Immature natural killer cell (primary cell): ENCODE measurements at places on chromosomes 2 and 18. TPM values are rescaled to one million over a fixed set of nuclear protein-coding genes. Genes with fewer than 3 reads are reported as not detected.
A peak's percentile ranks its signal among the peaks of the same experiment; 100 is the strongest.

DNA sequence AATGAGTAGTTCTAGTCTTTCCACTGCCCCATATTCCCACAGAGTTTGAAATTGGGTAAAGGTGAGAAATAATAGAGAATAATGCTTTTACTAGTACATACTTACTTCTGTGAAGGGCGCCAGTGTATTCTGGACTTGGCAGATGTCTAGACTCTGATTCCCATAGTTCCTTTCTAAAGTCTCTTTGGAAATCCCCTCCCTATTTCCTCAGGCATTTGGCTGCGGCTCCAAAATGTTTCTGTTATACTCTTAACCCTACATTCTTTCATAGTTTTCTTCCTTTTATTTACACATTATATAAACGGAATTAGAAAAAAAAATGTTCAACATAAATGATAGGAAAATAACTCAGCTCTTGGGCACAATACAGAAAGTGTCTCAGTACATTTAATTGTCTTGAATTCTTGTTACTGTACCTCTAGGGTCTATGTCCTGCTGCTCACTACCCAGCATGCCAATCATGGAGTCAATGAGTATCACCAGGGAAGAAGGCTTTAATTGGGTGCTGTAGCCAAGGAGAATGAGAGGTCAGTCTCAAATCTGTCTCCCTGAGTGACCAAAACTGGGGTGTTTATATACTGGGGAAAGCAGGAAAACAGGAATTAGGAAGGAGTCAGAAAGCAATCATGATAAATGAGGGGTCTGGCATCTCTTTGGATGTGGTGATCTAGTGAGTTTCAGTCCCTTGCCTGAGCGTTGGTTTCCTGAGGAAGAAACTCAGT, 147.8 kb upstream of the MMADHC start:
- H3K4me3 ChIP-seq, result no peak overlapping the region
- DNase-seq, result no peak
- peaks cover 2% of the 10 kb centered on the region for H3K27me3 ChIP-seq
- H3K27ac ChIP-seq, result no peak overlapping the region
- H3K36me3 ChIP-seq, result no peaks in the 10 kb centered on the region

GRCh38 chr2:112733456-112733855, 12.6 kb downstream of the NT5DC4 start:
- no peak for DNase-seq
- H3K27ac ChIP-seq, result no peak overlapping the region
- H3K27me3 ChIP-seq, result no peaks in the 10 kb centered on the region
- H3K4me1 ChIP-seq, result no peaks in the 10 kb centered on the region

GRCh38 chr18:27143580-27144287, 41.4 kb downstream of the CHST9 start:
- no peak overlapping the region for H3K27ac ChIP-seq
- no peaks in the 10 kb centered on the region for H3K36me3 ChIP-seq
- H3K27me3 ChIP-seq, result peaks cover 4% of the 10 kb centered on the region
- H3K4me1 ChIP-seq, result no peaks in the 10 kb centered on the region
- DNase-seq, result no peak
- no peak overlapping the region for H3K4me3 ChIP-seq

DNA sequence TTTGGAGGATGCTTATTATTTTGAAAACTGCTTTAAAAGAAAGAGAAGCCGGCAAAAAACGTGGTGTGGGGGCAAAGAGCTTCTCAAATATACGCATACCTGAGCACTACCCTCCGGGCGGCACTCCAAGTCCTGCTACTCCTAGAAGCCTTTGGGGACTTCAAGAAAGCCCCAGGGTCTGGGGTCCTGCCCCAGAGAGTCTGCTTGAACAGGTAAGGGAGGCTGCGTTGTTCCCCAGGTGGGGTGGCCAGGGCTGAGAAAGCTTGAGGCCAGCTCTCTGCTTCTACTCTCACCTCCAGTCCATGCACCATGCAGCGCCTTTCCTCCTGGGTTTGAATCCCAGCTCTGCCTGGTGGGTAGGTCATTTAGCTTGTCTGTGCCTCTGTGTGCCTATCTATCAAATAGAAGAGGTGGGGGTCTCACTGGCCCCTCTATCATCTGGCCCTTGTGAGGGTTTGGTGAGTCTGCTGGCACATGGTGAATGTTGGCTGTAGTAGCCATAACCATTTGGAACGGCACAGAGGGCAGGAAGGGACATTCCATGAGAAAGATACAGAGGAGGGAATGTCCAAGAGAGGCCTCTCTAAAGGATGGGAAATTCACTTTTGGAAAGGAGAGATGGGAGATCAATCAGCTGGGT, 19.5 kb downstream of the MALL start:
- H3K4me1 ChIP-seq, result no peaks in the 10 kb centered on the region
- no peaks in the 10 kb centered on the region for H3K27me3 ChIP-seq
- DNase-seq, result no peak
- H3K36me3 ChIP-seq, result no peaks in the 10 kb centered on the region
- H3K27ac ChIP-seq, result no peak overlapping the region

- H3K27me3 ChIP-seq, result peaks cover 3% of the 10 kb centered on the region
- no peaks in the 10 kb centered on the region for H3K36me3 ChIP-seq
- H3K27ac ChIP-seq, result no peak overlapping the region
- no peak overlapping the region for H3K4me3 ChIP-seq
Measured at GRCh38 chr18:61379827-61380226, 46.6 kb downstream of the CDH20 start.

DNA sequence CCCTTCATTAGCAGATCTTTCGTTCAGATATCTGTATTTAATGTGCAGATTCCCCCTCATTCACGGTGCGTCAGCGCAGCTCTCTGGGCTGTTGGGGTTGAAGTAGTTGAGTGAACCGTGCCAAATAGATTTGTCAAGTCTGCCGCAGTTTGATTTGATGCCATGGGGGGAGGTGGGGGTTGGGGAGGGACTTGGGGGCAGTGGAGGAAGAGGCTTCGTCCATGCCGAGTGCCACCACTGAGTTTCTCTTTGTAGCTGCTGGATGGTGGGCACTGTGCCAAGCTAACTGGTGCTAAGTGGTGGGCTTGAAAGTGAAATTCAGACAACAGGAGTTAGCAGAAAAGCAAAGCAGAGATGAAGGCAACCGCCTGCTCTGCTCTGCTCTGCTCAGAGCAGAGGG, 47.9 kb downstream of the NRP2 start:
- H3K36me3 ChIP-seq, result no peaks in the 10 kb centered on the region
- H3K4me3 ChIP-seq, result no peak overlapping the region
- no peaks in the 10 kb centered on the region for H3K4me1 ChIP-seq
- DNase-seq, result no peak

DNA sequence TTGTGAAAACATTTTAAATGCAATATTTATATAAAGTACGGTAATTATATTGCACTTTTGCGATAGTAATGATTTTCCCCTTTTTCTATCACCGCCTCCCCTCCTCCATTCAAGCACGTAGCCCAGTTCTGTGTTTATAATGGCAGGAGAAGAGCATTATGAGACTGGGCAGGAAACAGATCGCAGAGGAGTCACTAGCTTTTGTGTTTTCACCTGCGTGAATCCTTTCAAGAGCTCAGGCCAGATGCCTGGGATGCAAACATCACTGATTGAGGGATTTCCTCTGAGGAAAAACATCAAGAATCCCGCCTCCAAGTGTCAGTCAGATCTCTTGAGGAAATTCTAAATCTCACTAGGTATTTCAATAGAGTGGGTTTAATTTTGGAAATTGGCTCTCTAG, 178.4 kb upstream of the FN1 start:
- H3K4me1 ChIP-seq, result no peaks in the 10 kb centered on the region
- H3K27ac ChIP-seq, result no peak overlapping the region
- peaks cover 3% of the 10 kb centered on the region for H3K27me3 ChIP-seq
- no peaks in the 10 kb centered on the region for H3K36me3 ChIP-seq
- no peak for DNase-seq

DNA sequence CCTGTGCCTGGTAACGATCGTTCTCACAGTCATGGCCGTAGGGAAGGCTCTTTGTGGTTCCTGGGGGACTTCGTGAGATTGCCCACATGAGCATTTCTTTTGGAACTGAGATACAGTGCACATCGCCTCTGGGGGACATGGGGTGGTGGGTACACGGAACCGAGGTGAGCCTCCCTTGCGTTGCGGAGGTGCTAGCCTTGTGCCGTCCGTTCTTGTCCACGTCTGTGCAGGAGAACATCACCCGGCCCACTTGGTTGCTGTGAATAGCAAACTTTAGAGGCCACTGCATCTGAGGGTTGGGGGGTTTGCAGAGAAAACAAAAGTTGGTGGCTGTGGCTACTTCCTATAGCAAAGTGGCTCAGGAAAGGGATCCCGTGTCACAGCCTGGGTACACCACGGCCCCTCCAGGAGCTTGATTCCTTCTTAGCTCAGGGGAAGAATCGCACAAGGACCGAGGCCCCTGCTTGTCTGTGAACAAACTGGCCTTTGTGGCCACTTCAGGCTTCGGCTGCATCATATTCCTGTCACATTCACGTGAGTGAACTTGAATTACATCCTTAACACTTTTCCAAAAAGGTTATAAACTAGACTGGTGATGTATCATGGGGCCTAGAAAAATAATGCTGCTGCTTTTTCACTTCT, 72.6 kb downstream of the LRRFIP1 start:
- DNase-seq, result no peak
- peak overlapping the region; percentile 35 for H3K27ac ChIP-seq
- H3K27me3 ChIP-seq, result peaks cover 15% of the 10 kb centered on the region
- H3K4me1 ChIP-seq, result peaks cover 98% of the 10 kb centered on the region

GRCh38 chr2:72862239-72862988, 24.8 kb upstream of the SPR start:
- DNase-seq, result peak; percentile 82
- peak overlapping the region; percentile 48 for H3K4me3 ChIP-seq
- peaks cover 9% of the 10 kb centered on the region for H3K4me1 ChIP-seq
- H3K36me3 ChIP-seq, result no peaks in the 10 kb centered on the region

DNA sequence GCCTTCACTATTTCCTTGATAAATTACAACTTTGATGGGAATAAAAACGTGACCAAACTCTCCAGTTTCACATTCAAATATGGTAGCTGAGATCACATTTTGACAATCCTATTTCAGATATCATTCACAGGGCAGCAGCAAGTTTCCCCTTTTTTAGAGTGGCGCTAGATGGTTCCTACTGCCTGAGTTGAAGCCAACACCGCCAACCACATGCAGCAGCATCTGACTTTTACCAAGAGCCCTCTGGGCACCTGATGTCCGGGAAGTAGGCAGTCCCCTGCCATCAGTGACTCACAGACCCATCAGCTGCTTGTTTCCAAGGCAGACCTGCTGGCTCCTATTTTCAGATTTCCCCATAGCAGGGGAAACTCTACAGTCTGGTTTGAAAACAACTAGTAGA, 4.0 kb upstream of the MREG start:
- H3K27ac ChIP-seq, result no peak overlapping the region
- H3K4me3 ChIP-seq, result no peak overlapping the region
- no peak for DNase-seq
- peaks cover 3% of the 10 kb centered on the region for H3K27me3 ChIP-seq
- H3K4me1 ChIP-seq, result peaks cover 48% of the 10 kb centered on the region
- peaks cover 5% of the 10 kb centered on the region for H3K36me3 ChIP-seq

DNA sequence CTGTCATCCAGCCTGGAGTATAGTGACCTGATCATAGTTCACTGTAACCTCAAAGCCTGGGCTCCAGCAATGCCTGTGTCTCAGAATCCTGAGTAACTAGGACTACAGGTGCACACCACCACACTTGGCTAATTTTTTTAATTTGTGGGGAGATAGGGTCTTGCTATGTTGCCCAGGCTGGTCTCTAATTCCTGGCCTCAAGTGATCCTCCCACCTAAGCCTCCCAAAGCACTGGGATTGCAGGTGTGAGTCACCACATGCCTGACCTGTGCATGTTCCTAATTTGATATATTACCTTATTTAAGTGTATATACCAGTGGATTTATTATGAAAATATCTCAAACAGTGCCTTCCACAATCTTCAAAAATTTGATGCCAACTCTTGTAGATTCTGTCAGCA, 123.6 kb upstream of the XIRP2 start:
- H3K27ac ChIP-seq, result no peak overlapping the region
- peaks cover 3% of the 10 kb centered on the region for H3K27me3 ChIP-seq
- H3K36me3 ChIP-seq, result no peaks in the 10 kb centered on the region
- DNase-seq, result no peak

DNA sequence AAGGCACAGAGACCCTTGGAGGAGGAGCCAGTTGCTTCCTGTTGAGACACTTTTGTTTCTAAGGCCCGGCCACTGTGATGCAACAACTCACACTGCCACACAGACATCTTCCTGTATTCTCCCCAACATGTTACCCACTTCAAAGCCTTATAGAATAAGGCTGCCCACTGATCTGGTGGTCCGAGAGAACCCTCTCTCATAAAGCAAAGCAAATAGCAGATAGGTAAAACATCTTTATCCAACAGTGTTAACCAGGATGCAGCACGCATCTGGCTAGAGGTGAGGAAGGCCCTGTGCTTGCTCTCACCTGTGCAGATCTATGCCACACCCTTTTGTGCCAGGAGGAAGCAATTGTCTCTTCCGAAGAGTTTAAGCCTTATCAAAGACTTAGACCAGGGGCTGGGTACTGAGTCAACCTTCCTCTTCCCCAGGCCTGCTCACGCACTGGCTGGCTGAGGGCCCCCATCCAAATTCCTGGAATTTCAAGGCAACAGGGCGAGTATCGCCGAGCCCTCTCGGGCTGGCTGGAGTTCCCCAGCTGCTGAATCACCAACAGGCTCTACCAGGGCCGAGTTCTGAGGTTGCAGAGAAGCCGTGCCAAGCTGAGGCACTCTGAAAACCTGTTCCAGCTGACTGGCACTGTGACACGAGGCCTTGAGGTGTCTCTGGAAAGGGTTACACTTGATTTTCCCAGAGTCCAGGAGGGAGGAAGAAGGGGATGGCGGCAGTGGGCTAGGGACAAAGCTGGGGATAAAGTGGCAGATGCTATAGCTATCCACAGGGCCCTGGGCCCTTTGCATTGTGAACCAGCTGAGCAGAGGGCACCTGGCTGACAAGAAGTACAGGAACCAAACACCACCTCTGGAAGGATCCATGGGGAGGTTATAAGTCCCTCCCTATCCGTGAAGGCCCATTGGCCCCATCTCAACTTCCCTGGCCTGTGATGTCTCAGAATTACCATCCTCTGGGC, 29.3 kb downstream of the TGFA start:
- peaks cover 5% of the 10 kb centered on the region for H3K27me3 ChIP-seq
- H3K36me3 ChIP-seq, result no peaks in the 10 kb centered on the region
- H3K4me1 ChIP-seq, result peaks cover 31% of the 10 kb centered on the region
- H3K27ac ChIP-seq, result peak overlapping the region; percentile 93

DNA sequence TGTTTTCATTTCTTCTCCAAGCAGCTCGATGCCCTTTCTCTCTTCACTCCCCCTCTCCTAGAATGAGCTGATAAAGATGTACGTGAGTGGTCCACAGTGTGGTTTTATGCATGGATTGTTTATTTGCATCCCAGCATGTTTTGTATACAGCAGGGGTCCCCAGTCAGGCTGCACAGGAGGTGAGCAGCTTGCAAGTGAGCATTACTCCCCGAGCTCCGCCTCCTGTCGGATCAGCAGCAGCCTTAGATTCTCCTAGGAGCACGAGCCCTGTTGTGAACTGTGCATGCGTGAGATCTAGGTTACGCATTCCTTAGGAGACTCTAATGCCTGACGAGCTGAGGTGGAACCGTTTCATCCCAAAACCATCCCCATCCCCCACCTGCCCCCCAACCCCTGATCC, 262.6 kb downstream of the AGAP1 start:
- peaks cover 4% of the 10 kb centered on the region for H3K36me3 ChIP-seq
- H3K4me3 ChIP-seq, result no peak overlapping the region
- DNase-seq, result no peak
- H3K27ac ChIP-seq, result no peak overlapping the region
- no peaks in the 10 kb centered on the region for H3K4me1 ChIP-seq
- peaks cover 2% of the 10 kb centered on the region for H3K27me3 ChIP-seq

The SLC8A1 gene
- polyA plus RNA-seq, result 0.01 TPM

The TEX44 gene
- not detected for polyA plus RNA-seq

The ASAP2 gene
- polyA plus RNA-seq, result 0.04 TPM

The WNT10A gene
- polyA plus RNA-seq, result not detected

The NPAS2 gene
- not detected for polyA plus RNA-seq

The CCDC85A gene
- not detected for polyA plus RNA-seq

The DAW1 gene
- not detected for polyA plus RNA-seq
